Neuronal stem cell (in vitro differentiated cells): ENCODE measurements at places on chromosomes 4 and X.

DNA sequence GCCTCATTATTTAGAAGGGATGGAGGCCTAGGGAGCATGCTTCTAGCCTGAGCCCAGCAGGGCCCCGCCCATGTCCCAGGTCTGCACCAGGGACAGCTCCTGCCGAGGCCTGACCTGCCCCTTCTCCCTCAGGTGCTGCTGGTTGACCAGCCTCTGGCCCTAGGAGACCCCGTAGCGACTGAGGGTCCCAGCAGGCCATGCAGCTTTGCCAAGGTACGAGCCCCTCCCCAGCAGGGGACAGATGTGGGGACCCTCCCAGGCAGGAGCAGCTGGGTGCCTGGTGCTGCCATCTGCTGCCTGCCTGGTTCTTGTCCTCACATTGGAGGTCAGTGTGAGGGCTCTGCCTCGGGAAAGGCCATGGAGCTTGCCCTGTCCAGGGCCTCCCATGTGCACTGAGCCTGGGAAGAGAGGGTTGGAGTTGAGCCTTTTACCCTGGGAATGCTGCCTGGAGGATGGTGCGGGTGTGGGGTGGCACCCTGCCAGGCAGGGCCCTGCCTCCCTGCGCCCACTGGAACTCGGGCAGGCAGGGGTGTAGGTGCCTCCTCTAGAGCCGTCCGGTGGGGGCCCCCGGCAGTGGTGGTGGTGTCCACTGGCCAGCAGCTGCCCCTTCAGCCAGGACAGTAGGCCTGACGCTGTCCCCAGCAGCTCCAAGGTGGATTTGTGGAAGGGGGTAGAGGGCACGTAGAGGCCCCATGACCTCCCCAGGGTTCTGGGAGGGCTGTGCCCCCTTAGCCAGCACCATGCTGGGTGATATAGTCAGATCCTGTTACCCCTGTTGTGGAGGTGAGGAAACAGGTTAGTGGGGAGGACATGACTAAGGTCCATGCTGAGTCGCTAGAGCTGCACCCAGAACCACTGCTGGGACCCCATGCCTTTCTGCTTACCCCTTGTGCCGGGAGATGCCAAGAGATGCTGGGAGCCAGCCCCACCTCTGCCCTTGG lies 2.2 kb upstream of the MSANTD1 start:
- DNase-seq, result no peak

DNA sequence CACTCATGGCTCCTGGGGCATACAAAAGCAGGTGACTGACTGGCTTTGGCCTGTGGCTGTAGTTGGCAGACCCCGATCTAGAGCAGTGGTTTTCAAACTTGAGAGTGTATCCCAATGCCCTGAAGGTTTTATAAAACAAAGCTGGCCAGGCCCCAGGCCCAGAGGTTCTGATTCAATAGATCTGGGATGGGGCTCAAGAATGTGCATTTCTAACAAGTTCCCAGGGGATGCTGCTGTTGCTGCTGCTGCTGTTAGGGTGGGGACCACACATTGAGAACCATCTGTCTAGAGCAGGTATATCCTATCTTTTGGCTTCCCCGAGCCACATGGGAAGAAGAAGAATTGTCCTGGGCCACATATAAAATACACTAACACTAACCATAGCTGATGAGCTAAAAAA lies 7.3 kb downstream of the AIFM1 start:
- no peak for DNase-seq

DNA sequence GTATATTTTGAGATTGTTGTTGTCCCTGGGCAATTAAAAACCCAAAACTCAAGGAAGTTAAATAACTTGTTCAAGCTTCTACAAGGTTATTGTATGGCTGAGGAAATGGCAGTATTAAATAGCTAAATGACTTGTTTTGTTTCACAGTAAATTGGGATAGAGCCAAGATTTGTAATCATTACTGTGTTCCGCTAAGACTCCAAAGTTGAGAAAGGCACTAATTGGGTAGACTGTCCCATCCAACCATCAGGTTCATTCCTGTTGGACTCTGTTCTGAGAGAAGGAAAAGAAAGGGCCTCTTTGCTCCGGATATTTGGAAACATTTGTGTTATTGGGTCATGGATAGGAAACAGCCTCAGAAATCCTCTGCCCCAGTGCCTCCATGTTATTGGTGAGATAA lies 82.2 kb downstream of the DCLK2 start:
- DNase-seq, result no peak

- DNase-seq, result peak; percentile 56
Measured at GRCh38 chrX:72308566-72309296, 3.0 kb upstream of the CITED1 start.

DNA sequence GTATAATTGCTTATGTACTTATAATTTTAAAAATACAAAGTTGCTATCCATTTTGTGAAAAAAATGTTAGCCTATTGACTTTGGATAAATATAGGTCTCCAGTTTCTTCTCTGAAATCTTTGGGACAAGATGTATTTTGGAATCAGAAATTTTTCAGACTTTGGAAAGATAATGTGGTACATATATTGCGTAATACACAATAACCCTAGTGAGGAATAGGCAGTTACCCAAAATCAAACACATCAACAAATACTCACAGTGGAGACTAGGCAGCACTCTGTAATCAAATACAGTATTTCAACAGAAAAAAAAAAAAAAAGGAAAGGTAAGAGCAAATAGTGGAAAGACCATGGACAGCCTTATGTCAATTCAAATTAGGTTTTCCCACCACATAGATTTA lies 796.8 kb downstream of the ADGRL3 start:
- DNase-seq, result no peak

GRCh38 chrX:139892512-139892911 lies 40.3 kb downstream of the ATP11C start:
- DNase-seq, result no peak

- no peak for DNase-seq
Measured at GRCh38 chr4:82293304-82293703, 80.5 kb downstream of the HNRNPD start.

GRCh38 chr4:112411781-112412550 lies 104.0 kb downstream of the NEUROG2 start:
- DNase-seq, result peak; percentile 54

- DNase-seq, result no peak
Measured at GRCh38 chr4:25842229-25842845, 20.5 kb downstream of the SEL1L3 start.

DNA sequence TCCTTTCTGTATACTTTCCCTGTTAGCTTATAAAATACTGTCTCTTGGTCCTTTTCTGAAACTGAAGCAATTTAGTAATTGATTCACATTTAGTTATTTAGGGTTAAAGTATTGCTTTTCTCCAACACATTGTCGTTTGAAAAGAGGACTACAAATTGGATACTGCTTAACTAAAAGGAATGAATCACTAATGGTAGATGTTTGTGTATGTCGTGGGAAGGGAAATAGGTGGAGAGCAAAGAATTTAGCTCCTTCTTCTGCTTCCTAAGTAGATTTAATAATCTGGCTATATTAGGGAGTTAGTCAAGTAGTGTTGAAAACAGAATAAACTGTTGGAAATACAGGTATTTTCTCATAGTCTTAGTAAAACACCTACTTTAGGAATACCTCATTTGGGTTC lies 27.9 kb downstream of the SLAIN2 start:
- no peak for DNase-seq

GRCh38 chr4:122898370-122899150 lies 23.8 kb downstream of the NUDT6 start:
- no peak for DNase-seq

- no peak for DNase-seq
Measured at GRCh38 chr4:139749338-139749737, 83.7 kb downstream of the MGST2 start.

DNA sequence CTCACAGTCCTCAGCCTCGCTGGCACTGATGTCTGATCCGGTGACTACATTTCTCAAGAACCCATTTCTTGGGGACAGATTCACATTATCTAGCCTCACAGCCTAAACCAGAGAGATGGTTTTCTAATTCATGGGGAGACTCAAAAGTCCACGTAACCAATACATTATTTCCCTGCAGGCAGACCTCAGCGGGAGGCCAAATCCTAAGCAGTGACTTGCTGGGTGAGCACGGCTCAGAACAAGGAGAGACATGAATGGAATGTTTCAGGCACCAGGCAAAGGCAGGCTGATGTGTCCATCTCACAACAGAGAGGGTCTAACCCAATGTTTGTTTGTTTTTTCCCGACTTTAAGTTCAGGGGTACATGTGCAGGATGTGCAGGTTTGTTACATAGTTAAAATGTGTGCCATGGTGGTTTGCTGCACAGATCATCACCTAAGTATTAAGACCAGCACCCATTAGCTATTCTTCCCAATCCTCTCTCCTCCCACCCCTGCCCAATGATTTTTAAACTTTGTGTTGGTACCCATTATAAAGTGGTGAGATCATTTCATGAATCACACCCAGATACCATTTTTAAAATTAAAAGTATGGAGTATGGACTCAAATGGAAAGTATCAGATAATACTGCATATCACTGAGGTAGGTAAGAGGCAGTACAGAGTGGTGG lies 53.3 kb downstream of the SCD5 start:
- peak; percentile 14 for DNase-seq

- no peak for DNase-seq
Measured at GRCh38 chr4:80308466-80308822, 27.1 kb upstream of the CFAP299 start.

DNA sequence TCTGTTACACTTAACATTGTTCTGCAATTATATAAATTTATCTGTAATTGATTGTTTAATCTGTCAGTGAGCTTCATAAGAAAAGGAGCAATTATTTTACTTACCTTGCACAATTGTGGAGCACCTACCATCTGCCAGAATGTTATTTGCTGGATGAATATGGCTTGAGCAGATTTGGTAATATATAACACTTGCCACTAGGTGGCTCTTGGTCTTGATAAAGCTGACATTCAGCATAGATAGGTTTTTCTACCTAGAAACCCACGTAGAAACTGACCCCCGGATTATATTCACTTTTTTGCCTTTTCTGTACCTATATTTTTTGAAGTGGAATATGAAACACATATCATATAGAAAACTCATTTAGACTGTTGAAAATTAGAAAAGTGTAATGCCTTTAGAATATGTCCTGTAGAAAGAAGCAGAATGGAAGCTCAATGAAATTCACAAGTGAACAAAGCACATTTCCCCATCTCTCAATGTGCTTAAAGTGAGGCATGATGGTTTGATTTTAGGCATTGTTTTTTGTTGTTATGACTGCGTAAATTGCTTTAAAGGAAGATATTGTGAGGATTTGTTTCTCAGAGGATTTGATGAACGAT lies 9.5 kb downstream of the RBPJ start:
- no peak for DNase-seq

DNA sequence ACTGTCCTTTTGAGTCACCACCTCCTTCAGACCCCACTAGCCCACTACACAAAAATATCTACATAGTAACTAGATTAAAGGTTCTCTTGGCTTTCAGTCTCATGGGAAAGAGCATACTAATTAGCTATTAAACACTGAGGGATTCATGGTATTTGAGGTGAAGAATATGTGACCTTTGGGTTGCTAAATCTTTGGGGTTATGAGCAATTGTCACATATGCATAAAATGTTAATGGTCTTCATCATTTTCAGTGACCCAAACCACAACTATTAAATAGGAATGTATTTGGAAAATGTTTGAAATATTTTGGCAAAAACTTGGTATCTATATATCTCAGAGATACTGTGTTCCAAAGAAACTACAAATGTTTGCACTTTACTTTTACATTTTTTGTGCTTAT lies 365.1 kb downstream of the MAGEB5 start:
- DNase-seq, result no peak

DNA sequence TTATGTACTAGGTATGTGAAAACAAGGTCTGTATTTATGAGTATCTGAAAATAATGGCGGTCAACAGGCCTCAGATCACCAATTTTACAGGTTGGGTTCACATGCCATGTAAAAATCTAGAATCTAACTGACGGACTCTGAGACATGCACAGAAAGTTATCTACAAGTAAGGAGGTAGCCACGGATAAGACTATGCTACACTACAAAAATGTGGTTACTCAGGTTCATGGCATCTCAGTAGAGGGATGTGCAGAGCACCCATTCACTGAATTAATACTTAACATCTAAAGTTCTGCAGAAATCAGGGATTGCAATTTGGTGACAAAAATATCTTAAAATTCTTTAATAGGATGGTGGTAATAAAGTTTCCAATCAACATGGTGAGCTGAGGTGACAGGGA lies 155.9 kb downstream of the APBB2 start:
- no peak for DNase-seq

- no peak for DNase-seq
Measured at GRCh38 chr4:141565379-141566089, 70.8 kb upstream of the IL15 start.

GRCh38 chr4:125714845-125715244 lies 400.1 kb downstream of the FAT4 start:
- DNase-seq, result no peak

GRCh38 chrX:154495472-154495922 lies 5.1 kb upstream of the SLC10A3 start:
- no peak for DNase-seq

DNA sequence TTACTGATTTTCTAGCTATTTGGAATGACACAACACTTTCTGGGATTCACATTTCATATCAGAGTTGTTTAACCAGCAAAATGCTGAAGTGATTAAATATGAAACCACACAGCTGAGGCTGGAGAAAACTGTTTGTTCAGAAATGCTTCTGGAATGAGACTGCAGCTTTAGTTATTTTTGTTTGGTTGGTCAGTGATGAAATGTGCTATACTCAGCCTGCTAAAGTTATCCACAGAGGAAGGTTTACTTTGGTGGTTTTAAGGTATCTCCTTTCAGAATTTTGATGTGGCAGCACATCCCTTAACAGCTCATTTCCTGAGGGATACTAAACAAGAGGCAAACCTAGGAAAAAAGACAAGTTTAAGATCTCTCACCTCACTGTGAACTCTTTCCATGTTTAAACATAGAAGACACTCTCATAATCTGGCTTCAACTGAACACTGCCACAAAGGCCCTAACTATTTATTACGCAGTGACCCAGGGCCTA lies 106.6 kb upstream of the PDE5A start:
- no peak for DNase-seq
